Hematopoietic multipotent progenitor cell treated with erythropoietin and hydrocortisone succinate and interleukin-3 and kit ligand, for 15 days (in vitro differentiated cells): ENCODE measurements at places on chromosomes 11 and 22.
A peak's percentile ranks its signal among the peaks of the same experiment; 100 is the strongest.

DNA sequence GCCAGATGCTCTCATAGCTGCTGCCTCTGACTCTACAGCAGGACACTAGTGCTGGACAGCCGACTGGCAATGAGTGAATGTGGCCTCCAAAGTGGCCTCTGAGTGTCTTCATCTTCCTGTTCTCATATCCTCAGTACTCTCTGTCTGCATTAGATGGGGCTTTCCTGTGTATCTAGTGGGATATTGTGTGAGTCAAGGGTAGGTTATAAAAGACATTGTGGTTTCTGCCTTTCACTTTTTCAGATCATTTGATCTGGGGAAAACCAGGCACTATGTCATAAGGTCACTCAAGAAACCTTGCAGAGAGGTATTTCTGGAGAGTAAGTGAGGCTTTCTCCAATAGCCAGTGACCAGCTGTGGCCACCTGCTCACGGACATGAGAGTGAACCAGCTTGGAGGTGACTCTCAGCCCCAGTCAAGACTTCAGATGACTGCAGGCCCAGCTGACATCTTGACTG, 333.6 kb upstream of the NCAM1 start:
- no peak for DNase-seq

DNA sequence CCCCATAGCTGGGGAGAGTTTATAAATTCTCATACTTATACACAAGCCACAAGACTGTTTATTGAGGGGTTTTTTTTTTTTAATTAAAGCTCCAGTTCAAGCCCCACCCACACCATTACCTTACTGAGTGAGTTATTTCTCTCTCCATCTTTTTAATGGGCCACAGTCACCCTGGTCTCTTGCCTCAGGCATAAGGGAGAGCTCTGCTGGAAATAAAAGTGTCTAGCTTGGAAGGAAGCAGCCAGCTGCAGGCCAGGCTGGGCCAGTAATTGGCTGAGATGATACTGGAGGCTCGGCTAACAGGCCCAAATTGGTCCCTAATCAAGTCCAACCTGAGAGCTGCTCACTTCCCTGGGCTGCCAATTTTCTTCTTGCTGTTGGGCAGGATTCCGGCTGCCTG, 174.1 kb downstream of the INSC start:
- DNase-seq, result no peak

DNA sequence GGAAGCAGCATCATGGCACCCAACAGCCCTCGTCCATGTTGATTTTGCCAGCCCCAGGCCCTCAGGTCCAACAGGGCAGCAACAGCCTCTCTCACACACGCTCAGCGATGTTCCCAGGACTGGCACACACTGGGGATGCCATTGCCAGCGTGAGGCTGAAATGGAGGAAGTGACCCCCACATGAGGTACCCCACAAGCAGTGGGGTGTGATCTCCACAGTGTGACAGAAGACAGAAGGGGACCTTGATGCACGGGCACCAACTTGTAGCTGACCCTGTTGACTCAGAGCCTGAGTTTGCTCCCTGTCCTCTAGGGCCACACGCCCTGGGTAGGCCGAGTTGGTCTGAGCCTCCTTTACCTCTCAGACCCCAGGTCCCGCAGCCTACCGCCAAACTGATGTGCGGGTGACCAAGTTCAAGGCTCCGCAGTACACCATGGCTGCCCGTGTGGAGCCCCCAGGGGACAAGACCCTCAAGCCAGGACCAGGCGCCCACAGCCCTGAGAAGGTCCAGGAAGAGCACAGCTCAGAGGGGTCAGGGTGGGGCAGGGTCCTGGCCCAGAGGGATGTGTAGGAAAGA, 6.2 kb downstream of the SCGB1C1 start:
- no peak for DNase-seq

DNA sequence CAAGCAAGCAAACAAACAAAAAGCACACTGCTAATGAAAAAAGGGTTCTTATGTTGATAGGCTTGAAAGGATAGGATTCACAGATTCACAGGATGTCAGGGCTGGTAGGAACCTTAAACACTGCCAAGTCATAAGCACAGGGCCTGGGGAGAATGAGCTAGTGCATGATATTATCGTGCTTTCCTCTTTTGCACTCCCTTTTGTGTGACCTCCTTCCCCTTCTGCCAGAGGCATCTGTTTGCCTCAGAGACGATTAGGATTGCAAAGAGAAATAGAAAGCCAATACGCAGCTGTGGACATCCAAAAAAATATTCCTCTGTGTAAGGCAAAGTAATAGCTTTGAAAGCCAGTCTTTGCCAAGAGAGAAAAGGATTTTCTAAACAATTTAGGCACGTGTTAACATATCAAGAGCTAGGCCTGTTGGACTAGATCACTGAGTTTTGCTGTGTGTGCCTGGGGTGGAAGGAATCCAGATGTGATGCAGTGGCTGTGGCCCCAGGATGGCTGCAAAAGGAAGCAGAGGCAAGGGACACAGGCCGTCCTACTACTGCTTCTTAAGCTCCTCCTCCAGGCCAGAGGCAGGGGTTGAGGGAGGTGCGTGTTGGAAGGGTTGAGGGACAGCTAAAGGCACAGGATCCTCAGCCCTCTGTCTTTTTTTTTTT, 30.6 kb downstream of the MCHR1 start:
- DNase-seq, result no peak

- peak; percentile 64 for DNase-seq
Measured at GRCh38 chr22:37696657-37697537, at the start of gene TRIOBP. Gene TRIOBP (plus strand): TSS chr22:37697048. CDS start chr22:37701366, 4,318 bp downstream.

DNA sequence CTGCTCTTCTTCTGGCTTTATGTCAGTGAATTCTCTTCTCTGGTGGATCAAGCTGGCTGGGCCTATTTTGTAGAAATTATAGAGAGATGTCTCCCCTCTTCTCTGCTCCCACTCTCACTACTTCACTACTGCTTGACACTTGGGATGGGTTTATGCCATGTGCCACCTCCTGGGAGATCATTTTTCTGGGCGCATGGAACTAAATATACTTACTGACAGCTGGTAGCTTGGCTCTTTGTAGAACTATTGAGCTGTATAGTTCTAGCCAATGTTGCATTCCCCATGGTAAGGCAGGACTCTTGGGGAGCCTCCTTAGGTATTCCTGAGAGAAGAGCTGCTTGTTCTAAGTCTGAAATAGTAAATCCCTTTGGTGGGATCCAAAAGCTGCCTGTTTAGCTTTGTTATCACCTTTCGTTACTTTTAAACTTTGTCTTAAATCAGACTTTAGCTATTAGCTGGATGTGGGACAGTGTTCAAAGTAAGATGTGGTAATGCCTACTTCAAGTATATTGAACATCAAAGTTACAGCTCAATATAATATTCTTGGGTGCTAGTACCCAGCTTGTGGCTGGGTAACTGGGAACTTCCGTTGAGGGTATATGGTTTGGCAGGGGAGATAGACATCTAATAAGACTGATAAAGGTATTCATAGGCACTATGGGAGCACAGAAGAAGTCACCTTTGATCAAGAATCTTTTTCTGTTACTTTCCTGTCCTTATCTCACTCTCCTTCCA, 87.5 kb upstream of the RRM1 start:
- no peak for DNase-seq

- DNase-seq, result no peak
Measured at GRCh38 chr11:78244546-78245255, 56.0 kb downstream of the USP35 start.

DNA sequence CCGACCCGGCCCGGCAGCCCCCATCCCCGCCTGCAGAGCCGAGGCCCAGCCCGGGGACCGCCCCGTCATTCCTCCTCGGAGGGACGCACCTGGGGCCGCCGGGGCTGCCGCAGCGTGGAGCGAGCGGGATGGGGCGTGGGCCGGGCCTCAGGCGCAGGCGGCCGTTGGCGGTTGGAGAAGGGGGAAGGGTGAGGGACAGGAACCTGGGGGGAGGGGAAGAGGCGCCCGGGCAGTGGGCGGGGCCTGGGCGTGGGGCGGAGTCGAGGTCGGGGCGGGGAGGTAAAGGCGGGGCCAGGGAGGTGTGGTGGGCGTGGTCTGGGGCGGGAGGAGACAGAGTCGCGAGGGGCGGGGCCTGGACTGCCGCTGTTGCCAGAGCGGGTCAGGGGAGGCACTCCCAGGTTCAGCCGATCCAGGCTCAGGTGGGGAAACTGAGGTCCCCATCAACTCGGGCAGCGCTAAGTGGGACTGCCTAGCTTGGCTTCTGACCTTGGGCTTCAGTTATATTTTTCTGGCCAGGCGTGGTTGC, at the start of gene TESMIN:
TSS of gene TESMIN (minus strand) at position 190 of the 526 bp plus-strand sequence. CDS start 860 bp downstream, outside the sequence.
- peak; percentile 87 for DNase-seq

DNA sequence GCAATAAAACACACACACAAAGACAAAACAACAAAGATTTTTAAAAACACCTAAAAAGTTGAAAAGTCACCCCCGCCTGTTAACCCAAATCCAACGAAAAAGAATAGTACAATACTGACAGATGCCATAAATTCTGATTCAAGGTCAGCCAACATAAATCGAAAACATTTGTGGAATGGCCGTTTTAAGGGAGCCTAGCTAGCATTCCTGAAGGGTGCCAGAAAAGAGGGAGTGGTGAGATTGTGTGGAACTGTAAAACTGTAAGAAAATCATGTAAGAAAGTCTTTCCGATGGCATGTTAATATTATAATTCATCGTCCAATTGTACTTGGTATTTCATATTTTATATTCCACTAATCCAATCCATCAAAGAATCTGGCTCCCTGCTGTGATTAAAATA, 75.1 kb downstream of the RAB38 start:
- no peak for DNase-seq

DNA sequence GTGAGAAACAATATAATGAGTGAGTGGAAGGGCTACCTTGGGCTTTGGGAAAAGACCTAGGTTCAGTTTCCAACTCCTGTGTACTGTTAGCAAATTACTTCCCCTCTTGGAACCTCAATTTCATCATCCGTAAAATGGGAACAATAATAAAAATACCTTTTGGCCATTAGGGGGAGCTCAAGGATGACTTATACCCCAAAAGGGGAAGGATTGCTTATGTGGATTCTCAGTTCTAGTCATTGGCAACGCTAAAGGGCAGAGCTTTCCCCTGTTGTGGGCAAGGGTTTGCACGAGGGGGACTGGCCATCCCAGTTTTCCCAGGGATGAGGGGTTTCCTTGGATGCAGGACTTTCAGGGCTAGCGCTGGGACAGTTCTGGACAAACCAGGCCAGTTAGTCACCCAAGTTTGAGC, 3.1 kb upstream of the COMMD9 start:
- DNase-seq, result peak; percentile 64

GRCh38 chr11:88555829-88556202, 218.3 kb upstream of the CTSC start:
- no peak for DNase-seq

DNA sequence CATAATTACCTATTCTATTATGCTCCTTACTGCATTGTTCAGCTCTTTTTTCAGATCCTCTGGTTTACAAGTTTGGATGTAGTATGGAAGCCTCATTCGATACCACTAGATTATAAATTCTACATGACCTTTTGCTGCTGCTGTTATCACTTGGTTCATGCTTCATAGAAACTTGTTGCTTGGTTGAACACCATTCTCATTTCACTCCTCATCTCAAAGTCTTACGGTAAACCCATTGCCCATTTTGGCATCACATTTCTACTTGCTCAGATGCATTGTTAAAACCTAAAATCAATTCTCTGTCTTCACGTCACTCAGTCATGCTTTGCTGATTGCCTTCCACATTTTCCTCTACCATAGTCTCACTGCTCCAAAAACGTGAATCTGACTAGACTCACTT, 155.5 kb upstream of the DDI1 start:
- no peak for DNase-seq

GRCh38 chr11:59574467-59574866, 41.1 kb downstream of the OSBP start:
- DNase-seq, result no peak

GRCh38 chr22:42933485-42934091, 76.5 kb upstream of the ARFGAP3 start:
- no peak for DNase-seq

GRCh38 chr22:49483281-49483870, 344.3 kb downstream of the BRD1 start:
- no peak for DNase-seq

- no peak for DNase-seq
Measured at GRCh38 chr11:57675176-57675941, 7.4 kb downstream of the ZDHHC5 start.

GRCh38 chr11:11537871-11538270, 83.9 kb downstream of the GALNT18 start:
- DNase-seq, result no peak

DNA sequence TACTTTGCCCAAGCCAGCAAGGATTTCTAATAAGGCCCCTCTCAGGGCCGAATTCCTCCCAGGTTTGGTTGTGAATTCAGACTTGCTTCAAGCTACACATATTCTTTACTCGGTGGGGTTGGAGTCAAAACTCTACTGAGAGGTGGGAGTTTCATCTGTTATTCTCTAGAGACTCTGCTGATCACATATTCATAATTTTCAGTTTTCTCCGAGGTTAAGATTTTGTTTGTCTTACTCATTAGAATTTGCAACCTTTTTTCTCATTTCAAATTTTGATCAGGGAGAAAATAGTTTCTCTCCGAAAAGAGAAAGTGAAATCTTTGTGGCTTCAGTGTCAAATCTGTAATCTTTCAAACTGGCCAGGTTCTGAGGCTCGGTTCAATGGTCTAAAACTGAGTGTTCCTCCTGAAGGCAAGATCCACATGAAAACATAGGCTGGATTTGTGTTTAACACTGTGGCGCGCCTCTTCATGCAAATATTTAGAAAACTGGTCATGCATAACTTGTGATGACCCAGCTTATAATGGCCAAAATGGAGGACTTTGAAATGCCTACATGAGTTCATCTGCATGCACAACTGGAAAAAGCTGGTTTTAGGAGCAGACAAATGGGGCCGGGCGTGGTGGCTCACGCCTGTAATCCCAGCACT, 21.5 kb upstream of the GSTP1 start:
- no peak for DNase-seq

- DNase-seq, result no peak
Measured at GRCh38 chr11:32435942-32436750, 807 bp upstream of the WT1 start.

- peak; percentile 6 for DNase-seq
Measured at GRCh38 chr11:93234602-93235207, 36.9 kb upstream of the SLC36A4 start.

- no peak for DNase-seq
Measured at GRCh38 chr22:24323233-24323632, 52.6 kb downstream of the SPECC1L start.

GRCh38 chr11:69745201-69745600, 29.9 kb downstream of the FGF4 start:
- no peak for DNase-seq

- no peak for DNase-seq
Measured at GRCh38 chr11:45756384-45757010, 48.5 kb upstream of the SLC35C1 start.

GRCh38 chr11:90192869-90193582, 29.8 kb downstream of the CHORDC1 start:
- no peak for DNase-seq

DNA sequence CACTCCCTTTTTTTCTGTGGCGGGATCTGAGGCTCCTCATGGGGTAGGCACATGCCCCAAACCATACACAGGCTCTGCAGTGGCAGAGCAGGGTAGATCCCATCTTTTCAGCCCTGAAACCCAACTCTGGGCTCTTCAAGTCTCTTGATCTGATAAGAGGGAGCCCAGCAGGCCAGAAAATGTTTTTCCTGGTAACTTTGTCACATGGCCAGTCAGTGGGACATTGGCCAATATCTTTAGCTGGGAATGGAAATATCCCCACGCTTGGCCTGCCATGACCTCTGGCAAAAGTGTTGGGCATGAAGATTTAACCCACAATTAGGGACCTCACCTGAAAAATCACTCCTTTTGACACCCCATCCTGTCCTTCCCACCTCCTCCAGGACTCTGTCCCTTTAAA, 8.1 kb downstream of the INPP5J start:
- DNase-seq, result no peak
